MCF 10A (cell line): ENCODE measurements at places on chromosomes 12 and 14.
A peak's percentile ranks its signal among the peaks of the same experiment; 100 is the strongest.

DNA sequence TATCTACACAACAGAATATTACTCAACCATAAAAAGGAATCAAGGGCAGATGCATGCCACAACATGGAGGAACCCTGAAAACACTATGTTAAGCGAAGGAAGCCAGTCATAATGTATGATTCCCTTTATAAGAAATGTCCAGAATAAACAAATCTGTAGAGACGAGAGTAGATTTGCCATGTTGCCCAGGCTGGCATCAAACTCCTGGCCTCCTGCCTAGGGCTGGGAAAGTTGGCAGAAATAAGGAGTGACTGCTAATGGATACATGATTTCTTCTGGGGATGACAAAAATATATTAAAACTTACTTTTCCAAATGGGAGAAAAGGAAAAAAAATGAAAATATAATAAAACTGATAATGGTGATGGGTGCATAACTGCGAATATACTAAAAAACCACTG, 10.9 kb downstream of the CLIP1 start:
- no peak for DNase-seq

- DNase-seq: no peak
Observed at GRCh38 chr14:34262127-34262910, 199.7 kb downstream of the SPTSSA start.

DNA sequence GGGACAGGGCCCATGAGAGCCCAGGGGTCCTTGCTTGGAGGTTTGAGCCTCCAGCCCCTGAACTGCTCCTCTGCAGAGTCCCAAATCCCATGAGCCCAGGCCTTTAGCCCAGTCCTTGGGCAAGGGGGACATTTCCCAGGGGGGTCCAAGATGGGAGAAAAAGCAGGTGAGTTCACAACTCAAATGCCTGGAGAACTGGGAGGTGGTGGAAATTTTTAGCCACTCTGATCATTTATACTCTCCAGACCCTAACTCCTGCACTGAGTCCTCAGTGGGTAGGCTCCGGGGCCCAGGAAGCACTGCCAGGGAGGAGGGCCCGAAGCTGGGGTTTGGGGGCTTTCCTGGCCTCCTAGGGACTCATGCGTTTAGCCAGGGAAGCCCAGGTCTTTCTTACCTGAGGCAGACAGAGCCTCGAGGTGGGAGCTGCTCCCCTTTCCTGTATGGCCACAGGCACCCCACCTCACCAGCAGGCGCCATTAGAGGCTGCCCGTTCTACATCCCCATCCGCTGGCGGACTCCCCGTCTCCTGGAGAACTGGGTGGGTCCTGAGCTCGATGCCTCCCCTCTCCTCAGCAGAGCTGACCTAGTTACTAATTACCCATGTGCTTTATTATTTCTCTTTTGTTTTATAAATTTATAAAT, 998 bp downstream of the HNF1A start:
- no peak for DNase-seq

GRCh38 chr14:103974575-103974974, 32.2 kb upstream of the RD3L start:
- DNase-seq: no peak

GRCh38 chr14:56657604-56658003, 78.0 kb downstream of the TMEM260 start:
- no peak for DNase-seq

DNA sequence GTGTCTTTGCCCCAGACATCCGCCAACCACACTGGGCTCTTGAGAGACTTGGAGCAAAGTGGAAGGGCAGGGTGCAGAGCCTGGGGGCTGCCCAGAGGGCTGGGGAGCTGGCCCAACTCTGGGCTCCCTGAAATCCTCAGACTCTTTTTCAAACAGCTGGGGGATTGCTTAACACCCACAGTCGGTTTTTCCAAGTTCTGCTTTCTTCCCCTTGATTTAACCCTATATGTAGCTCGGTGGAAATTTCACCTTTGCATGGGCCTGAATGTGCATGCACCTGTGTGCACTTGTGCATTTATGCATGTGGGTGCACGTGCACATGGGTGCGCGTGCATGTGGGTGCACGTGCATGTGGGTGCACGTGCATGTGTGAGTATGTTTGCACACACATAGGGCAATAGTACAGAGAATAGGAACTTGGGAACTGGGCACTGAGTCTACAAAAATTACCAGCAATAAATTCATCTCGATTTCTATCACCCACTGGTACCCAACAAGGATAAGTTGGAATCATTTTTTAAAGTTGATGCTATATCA, 52.3 kb upstream of the RFLNA start:
- DNase-seq: no peak

DNA sequence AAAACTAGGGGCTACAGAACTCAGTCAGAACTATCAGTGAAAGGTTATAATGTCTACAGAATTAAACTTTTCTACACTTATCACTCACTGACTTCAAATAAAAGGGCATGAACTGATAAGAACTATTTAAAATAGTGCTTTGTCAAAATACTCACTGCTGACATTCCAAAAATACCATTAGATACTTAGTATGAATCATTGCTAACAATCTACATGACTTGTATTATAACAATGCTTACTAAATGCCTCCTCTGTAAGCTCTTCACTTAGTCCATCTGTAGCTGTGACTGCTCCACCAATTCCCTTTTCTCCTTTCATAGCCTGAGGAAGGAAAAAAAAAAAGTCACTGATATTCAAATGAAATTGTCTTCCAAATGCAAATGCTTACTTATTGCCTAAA, 17.0 kb downstream of the NFYB start:
- DNase-seq: no peak

GRCh38 chr12:114547636-114548035, 136.3 kb downstream of the TBX3 start:
- no peak for DNase-seq

- peak; percentile 48 for DNase-seq
Observed at GRCh38 chr14:100439781-100440180, 116.6 kb downstream of the SLC25A47 start.

GRCh38 chr12:68414988-68415387, 82.8 kb upstream of the MDM1 start:
- DNase-seq: no peak

- no peak for DNase-seq
Observed at GRCh38 chr12:46267825-46268582, 839 bp downstream of the SLC38A1 start.

- DNase-seq: peak; percentile 0
Observed at GRCh38 chr14:60622917-60623257, 26.4 kb downstream of the SIX1 start.

GRCh38 chr14:73787486-73788316, 63.9 kb upstream of the PTGR2 start:
- DNase-seq: peak; percentile 52

DNA sequence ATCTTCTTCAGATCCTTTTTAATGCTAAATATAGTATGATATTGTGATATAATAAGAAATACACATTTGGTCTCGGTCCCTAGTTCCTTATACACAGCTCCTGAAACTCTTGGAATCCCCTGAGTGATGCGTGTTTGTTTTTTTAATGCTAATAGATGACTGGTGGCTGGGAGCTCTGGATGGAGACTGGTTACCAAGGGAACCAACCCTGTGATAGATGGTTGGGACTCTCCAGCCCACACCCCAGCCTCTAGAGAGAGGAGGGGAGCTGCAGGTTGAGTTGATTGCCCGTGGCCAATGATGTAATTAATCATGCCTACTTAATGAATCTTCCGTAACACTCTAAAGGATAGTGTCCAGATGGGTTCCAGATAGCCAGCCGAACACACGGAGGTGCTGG, 140.6 kb downstream of the FBXL14 start:
- no peak for DNase-seq

- DNase-seq: peak; percentile 64
Observed at GRCh38 chr14:23379366-23380196, 2.7 kb downstream of the CMTM5 start.

GRCh38 chr12:16175840-16176239, 101.6 kb downstream of the SLC15A5 start:
- no peak for DNase-seq

DNA sequence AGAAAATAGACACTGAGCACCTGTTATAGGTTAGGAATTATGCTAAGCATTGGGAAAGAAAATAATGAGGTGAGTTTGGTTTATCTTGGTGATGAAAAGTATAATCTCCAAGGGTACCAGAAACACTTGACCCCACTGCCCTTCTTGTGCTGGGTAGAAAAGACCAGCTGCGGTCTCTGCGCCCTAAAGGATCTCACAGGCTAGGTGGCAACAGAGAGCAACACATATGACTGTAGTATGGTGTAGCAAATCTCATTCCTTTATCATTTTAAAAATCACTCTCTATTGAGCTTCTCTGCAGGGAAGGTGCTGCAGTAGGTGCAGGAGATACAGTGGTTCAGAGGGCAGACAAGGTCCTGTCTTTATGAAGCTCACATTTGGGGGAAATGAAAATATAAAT, 26.1 kb downstream of the NRXN3 start:
- DNase-seq: no peak

- DNase-seq: no peak
Observed at GRCh38 chr14:31465111-31465510, 7.8 kb upstream of the DTD2 start.

GRCh38 chr14:86050072-86050683, 520.2 kb downstream of the FLRT2 start:
- DNase-seq: no peak

DNA sequence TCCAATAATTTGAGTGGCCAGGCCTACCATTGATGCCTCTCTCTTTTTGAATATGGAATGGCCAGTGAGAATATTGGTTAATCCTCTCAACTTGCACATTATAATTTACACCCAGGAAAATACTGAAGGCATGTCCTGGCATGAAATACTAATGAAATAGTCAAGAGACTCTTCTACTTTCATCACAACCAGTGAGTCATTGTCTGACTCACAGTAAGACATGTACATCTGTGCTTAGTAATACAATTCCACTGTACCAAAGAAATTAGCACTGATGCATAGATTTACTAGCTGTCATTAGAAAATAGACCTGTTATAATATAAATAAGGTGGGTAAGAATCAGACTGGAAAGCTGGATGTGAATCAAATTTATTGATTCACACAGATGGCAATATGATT, 31.6 kb downstream of the KCNC2 start:
- DNase-seq: peak; percentile 97

- no peak for DNase-seq
Observed at GRCh38 chr12:114967151-114967550, 283.2 kb upstream of the TBX3 start.

DNA sequence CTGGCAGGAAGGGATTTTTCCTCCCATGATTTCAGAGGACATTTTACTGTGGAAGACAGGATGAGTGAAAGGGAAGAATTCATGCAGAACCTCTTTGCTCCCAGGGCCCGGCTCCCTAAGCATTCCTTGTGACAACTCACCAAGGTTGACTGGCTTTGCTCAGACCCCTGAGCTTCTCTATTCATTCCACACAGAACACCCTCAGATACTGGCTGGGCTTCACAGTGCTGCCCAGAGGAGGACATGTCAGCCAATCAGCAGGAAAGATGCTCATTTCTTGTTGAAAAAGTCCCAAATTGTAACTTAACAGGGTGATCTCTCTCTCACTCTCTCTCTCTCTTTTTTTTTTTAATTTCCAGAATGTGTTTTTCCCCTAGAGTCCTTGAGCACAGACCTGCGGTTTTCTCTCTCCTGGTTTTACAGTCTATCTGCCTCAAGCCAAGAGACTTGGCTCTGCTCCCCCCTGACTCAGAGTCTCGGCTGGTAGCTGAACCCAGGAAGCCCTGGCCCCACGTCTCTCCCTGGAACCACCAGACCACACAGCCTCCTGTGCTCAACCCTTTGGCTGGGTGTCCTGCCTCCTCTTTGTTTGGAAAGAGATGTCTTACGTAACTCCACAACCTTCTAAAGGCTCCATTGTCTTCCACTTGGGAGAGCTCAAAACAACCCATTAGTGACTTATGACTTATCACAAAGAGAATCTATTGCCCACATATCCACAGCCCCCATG, 43.9 kb downstream of the SSPN start:
- DNase-seq: peak; percentile 98

GRCh38 chr12:38961683-38962082, 56.3 kb upstream of the CPNE8 start:
- no peak for DNase-seq

DNA sequence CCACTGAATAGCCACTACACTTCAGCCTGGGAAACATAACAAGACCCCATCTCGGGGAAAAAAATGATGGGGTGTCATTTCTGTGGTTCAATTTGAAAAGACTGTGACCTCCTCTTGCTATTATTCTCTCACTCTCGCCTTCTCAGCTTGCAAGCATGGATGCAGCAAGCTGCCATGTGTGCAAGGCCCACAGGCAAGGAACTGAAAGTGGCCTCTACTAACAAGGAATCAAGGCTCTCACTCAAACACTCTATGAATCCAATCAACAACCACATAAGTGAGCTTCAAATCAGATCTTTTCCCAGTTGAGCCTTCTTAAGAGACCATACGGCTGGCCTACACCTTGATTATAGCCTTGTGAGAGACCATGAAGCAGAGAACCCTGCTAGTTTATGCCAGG, 17.9 kb upstream of the DHRS7 start:
- no peak for DNase-seq

GRCh38 chr14:31059152-31059924, 33.2 kb upstream of the STRN3 start:
- peak; percentile 82 for DNase-seq

GRCh38 chr14:104442107-104442551, 137.4 kb upstream of the C14orf180 start:
- no peak for DNase-seq

- DNase-seq: peak; percentile 77
Observed at GRCh38 chr12:122867691-122868461, 28.0 kb downstream of the VPS37B start.

- peak; percentile 97 for DNase-seq
Observed at GRCh38 chr12:42698213-42698612, 108.7 kb upstream of the PRICKLE1 start.

DNA sequence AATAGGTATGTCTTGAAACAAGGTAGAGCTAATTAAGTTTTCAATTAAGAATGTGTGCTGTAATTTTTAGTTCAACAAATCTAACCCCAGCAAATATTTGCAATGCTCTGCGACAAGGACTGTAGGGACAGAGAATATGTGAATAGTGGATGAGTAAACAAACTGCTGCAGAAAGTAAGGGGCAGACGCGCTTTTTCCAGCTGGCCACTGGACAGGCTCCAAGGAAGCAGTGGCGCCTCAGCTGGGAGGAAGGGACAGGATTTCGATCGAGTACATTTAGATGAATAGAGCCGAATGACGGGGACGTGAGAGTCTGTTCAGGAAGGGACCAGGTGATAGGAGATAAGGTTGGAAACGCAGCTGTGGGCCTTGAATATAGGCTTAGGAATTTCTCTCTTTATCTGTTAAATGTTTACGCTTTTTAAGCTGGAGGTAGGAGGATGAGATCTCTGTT, 69.3 kb downstream of the ELK3 start:
- DNase-seq: no peak

DNA sequence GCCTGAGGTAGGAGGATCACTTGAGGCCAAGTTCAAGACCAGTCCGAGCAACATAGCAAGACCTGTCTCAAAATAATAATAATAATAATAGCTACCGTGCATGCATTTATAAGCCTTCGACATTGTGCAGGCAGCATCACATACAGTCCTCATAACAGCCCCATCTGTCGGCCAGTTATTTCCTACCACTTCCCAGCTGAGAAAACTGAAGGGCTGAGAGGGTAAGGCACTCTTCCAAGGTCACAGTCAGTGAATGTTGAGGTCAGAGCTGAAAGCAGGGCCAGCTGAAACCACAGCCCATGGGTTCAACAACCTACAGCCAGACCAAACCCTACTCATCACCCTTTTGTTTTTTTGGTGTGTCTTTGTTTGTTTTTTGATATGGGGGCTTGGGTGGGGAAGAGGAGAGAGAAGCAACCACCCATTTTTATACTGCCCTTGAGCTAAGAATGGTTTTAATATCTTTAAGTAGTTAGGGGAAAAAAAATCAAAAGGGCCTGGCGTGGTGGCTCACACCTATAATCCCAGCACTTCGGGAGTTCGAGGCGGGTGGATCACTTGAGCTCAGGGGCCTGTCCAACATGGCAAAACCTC, 16.8 kb upstream of the ITPK1 start:
- DNase-seq: peak; percentile 54
